CD4-positive, alpha-beta memory T cell (primary cell): ENCODE measurements at places on chromosomes 12 and 14.

- no peaks in the 10 kb centered on the region for H3K36me3 ChIP-seq
- H3K4me3 ChIP-seq, result no peak overlapping the region
- H3K4me1 ChIP-seq, result peaks cover 15% of the 10 kb centered on the region
- H3K27ac ChIP-seq, result no peak overlapping the region
- H3K27me3 ChIP-seq, result peaks cover 57% of the 10 kb centered on the region
- DNase-seq, result no peak
These were observed 7.5 kb upstream of the PAX9 start for GRCh38 chr14:36653962-36654793.

DNA sequence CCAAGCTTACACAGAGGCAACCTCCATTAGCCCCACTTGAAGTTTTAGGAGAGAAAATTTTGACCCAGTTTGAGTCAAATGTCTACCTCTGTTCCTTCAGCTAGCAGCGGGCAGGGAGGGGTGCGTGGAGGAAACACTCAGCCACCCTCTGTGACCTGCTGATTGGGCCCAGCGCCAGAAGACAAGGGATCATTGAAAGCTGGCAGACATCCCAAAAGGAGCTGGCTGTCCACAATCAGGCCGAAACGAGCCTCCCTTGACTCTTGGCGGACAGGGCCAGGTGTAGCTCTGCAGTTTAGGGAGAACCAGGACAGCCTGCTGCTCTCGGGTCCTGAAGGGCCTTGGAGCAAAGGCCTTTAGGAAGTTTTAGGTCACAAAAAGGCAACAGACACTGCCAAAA is 41.3 kb downstream of the CD9 start:
- H3K4me3 ChIP-seq, result no peak overlapping the region
- H3K4me1 ChIP-seq, result no peaks in the 10 kb centered on the region
- no peaks in the 10 kb centered on the region for H3K27me3 ChIP-seq
- no peak for DNase-seq
- no peak overlapping the region for H3K27ac ChIP-seq

DNA sequence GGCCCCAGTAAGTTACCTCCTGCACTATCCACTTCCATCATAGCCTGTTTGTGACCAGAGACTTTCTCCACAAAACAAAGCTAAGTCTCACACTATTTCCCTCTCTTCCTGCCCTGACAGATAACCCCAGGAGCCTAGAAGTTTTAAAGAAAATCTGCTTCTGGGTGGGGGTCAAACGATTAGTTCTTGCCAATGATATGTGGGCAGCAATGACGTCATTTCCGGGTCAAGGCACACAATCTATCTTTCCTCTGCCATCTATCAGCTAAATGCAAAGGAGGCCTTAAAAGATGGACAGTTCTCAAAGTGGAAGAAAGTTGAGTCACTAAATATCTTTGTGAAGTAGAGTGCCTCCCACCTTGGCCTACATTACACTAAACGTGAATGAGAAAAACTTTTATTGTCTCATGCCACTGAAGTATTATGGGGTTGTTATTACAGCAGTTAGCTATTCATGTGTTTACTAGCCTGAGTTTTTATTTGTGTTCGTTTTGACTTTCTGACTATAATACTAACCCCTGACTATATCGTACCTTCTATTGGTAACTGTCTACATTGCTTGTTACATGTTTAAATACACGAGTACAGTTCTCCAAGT is 86.2 kb downstream of the DENND5B start:
- no peaks in the 10 kb centered on the region for H3K36me3 ChIP-seq
- H3K27me3 ChIP-seq, result no peaks in the 10 kb centered on the region
- no peak overlapping the region for H3K27ac ChIP-seq
- H3K4me3 ChIP-seq, result no peak overlapping the region
- DNase-seq, result no peak

- H3K4me3 ChIP-seq, result no peak overlapping the region
- H3K36me3 ChIP-seq, result no peaks in the 10 kb centered on the region
- no peaks in the 10 kb centered on the region for H3K4me1 ChIP-seq
- no peak overlapping the region for H3K27ac ChIP-seq
- H3K27me3 ChIP-seq, result no peaks in the 10 kb centered on the region
These were observed 8.7 kb downstream of the KITLG start for GRCh38 chr12:88571543-88571942.

- H3K4me1 ChIP-seq, result no peaks in the 10 kb centered on the region
- no peak overlapping the region for H3K27ac ChIP-seq
- H3K4me3 ChIP-seq, result no peak overlapping the region
- no peaks in the 10 kb centered on the region for H3K36me3 ChIP-seq
These were observed 41.3 kb upstream of the TMTC2 start for GRCh38 chr12:82645414-82645813.

DNA sequence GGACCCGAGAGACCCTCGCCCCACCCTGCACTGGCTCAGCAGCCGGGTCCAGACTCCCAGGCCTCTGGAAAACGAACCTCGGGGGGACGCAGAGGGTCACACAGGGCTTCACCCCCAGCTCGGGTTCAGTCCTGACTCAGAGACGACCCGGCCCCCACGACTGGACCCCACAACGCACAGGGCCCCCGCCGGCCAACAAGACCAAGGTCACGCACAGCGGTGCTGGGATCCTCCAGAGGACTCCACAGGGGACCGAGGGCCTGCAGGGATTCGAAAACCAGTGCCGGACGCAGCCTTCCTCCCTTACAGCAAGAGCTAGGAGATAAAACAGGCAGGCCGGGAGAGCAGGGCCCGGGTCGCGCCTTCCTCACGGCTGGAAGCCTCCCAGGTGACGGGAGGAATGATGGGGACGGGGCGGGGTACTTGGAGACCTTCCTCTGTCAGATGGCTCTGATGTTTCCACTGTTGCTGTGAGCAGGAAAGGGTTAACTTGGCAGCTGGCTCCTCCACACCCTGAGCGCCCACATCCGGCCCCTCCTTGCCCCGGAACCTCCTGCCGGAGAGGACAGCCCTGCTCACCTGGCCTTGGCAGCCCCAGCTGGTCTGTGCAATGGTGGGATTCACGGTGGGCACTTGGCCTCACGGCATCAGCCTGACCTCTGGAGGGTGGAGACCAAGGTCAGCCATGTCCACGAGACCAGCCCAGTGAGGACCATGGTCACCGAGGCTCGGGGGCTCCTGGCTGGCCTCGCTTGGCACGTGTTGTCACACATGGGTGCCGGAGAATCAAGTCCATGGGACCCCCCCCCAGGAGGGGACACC is 46.2 kb downstream of the GALNT9 start:
- peaks cover 19% of the 10 kb centered on the region for H3K4me1 ChIP-seq
- no peak overlapping the region for H3K27ac ChIP-seq

GRCh38 chr12:105725054-105725453 is 394.6 kb downstream of the C12orf75 start:
- H3K4me1 ChIP-seq, result no peaks in the 10 kb centered on the region
- no peak overlapping the region for H3K4me3 ChIP-seq
- no peak overlapping the region for H3K27ac ChIP-seq

DNA sequence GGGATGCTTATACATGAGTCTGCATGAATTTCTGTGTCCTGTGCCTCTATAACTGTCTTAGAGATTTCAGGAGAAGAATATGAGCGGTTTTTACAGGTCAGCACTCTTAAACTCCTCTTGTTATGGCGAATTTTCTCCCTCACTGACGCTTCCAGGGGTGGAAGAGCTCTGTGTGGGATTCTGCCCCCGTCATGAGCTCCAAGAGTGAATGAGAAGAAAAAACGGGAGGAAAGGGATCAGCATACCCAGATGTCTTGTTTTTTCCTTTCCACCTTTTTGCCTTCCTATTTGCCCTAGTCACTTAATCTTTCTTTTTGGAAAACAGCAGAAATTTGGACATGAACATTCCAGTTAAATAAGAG is 651 bp downstream of the PFKM start:
- no peaks in the 10 kb centered on the region for H3K36me3 ChIP-seq
- H3K27ac ChIP-seq, result no peak overlapping the region
- peak overlapping the region; percentile 56 for H3K4me3 ChIP-seq
- no peak for DNase-seq

- no peak overlapping the region for H3K4me3 ChIP-seq
- DNase-seq, result no peak
- H3K4me1 ChIP-seq, result no peaks in the 10 kb centered on the region
- no peak overlapping the region for H3K27ac ChIP-seq
- H3K27me3 ChIP-seq, result no peaks in the 10 kb centered on the region
- no peaks in the 10 kb centered on the region for H3K36me3 ChIP-seq
These were observed 8.4 kb downstream of the SPTB start for GRCh38 chr14:64871344-64871743.

DNA sequence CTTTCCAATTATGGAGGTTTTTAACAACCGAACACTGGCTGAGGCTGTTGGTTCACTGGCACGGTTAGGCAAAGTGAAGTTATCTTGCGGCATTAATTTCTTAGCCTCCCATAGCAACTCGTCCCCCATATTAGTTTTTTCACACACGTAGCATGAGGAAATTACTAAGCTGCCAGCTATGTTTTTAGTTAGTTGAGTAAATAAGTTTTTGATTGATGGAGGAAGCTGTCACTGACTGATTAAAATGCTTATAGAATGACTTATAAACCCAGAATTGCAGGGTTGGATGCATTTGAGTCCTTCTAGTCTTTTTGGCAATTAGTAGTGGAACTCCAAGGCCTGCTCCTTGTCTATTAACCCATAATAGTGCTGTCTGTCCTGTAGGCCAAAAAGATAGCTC is 97.1 kb downstream of the ALG10 start:
- H3K27ac ChIP-seq, result no peak overlapping the region
- H3K36me3 ChIP-seq, result no peaks in the 10 kb centered on the region
- no peak for DNase-seq

DNA sequence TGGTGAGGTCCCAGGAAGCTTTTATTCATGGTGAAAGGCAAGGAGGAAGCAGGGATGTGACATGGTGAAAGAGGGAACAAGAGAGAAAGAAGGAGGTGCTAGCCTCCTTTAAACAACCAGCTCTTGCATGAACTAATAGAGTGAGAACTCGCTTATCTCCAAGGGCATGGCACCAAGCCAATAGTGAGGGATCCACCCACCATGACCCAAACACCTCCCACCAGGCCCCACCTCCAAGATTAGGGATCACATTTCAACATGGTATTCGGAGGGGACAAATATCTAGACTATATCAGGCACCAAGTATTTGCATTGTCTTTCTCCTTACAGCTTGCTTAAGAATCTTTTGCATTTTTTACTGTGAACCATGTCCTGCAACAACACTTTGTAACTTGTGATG is 91.9 kb upstream of the DHRS4 start:
- H3K27ac ChIP-seq, result no peak overlapping the region
- no peaks in the 10 kb centered on the region for H3K36me3 ChIP-seq
- H3K27me3 ChIP-seq, result no peaks in the 10 kb centered on the region
- no peaks in the 10 kb centered on the region for H3K4me1 ChIP-seq

DNA sequence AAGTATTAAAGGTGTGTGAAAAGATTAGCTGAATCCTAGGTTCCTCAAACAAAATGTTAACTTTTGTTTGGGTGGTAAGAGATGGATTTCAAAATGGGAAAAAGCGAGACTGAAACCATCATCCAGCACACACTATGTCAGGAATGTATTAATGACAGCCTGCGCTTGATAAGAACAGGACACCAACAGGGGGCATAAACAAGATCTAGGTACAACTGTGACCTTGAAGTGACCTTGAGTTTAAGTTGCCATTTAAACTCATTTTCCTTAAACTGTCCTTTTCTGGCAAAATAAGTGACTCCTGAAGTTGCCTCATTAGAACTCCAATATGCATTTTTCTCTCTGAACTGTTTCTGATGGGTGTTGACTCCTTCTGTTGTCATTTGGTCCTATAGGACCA is 17.1 kb downstream of the PRKCH start:
- no peak for DNase-seq
- H3K4me3 ChIP-seq, result peak overlapping the region; percentile 8
- no peaks in the 10 kb centered on the region for H3K27me3 ChIP-seq
- no peaks in the 10 kb centered on the region for H3K36me3 ChIP-seq
- H3K4me1 ChIP-seq, result peaks cover 95% of the 10 kb centered on the region

DNA sequence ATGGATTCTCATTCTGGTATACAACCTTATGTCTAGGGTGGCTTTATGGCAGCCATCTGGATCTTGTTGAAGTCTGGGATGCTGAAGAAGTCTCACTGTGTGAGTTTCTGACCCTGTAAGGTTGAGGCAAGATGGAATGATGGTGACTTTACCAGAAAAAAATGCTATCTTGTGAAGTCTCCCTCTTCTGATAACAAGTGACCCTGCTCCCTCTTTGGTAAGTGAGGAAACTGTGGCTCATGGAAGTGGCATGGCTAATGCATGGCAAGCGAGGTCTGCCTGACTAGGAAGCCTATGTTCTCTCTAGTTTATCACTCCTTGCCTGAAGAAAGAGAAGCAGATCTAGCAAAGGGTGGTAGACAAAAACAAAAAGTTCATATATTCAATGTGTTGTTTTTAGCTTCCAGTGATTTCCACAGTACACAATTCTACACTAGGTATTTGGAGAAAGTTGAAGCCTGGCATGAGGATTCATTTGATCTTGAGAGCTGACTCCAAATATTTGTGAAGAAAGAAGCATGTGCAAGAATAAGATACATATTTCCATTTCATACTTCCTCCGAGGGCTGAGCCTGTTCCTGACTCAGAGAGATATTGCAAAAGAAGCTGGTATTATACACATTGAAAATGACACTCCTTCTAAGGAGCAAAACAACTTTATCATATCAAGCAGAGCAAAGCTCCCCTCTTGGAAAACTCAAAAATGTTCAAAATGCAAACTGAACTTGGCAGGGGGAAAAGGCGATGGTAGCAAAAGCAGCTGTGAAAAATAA is 63.6 kb downstream of the HELB start:
- no peaks in the 10 kb centered on the region for H3K27me3 ChIP-seq
- H3K4me1 ChIP-seq, result no peaks in the 10 kb centered on the region
- no peak for DNase-seq
- H3K36me3 ChIP-seq, result no peaks in the 10 kb centered on the region

GRCh38 chr12:47954058-47954457 is 9.3 kb upstream of the TMEM106C start:
- H3K27ac ChIP-seq, result no peak overlapping the region
- no peaks in the 10 kb centered on the region for H3K36me3 ChIP-seq
- H3K27me3 ChIP-seq, result no peaks in the 10 kb centered on the region
- H3K4me3 ChIP-seq, result no peak overlapping the region
- no peak for DNase-seq

DNA sequence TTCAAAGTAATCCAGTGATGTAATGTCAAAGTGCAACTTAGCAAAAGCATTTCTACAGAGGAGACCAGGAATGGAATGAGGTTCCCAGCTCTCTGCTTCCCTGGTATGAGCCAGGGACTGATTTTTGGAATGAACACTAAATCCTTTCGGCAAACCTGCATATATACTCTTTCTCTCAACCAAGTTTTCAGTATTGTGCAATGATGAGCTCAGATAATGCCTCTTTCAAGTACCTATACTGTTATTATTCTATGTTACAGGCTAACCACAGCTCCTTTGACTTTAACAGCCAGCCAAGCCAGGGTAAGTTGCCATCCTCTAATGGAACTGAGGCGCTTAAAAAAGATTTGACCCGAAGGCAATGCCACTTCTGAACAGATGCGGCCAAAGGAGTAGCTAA is 104.9 kb upstream of the FSCB start:
- no peak overlapping the region for H3K4me3 ChIP-seq
- H3K27ac ChIP-seq, result no peak overlapping the region
- no peaks in the 10 kb centered on the region for H3K27me3 ChIP-seq
- H3K36me3 ChIP-seq, result no peaks in the 10 kb centered on the region

GRCh38 chr12:55797068-55797467 is 20.5 kb downstream of the SARNP start:
- DNase-seq, result peak; percentile 12
- H3K27me3 ChIP-seq, result no peaks in the 10 kb centered on the region
- H3K4me1 ChIP-seq, result no peaks in the 10 kb centered on the region
- peaks cover 72% of the 10 kb centered on the region for H3K36me3 ChIP-seq
